ENCODE measurements at places on chromosomes 2 and 18.
A peak's percentile ranks its signal among the peaks of the same experiment; 100 is the strongest.

GRCh38 chr2:66667301-66667700, 232.4 kb downstream of the MEIS1 start:
- no peak for DNase-seq

- no peak for DNase-seq
Observed at GRCh38 chr18:60146220-60146960, 226.2 kb downstream of the MC4R start.

DNA sequence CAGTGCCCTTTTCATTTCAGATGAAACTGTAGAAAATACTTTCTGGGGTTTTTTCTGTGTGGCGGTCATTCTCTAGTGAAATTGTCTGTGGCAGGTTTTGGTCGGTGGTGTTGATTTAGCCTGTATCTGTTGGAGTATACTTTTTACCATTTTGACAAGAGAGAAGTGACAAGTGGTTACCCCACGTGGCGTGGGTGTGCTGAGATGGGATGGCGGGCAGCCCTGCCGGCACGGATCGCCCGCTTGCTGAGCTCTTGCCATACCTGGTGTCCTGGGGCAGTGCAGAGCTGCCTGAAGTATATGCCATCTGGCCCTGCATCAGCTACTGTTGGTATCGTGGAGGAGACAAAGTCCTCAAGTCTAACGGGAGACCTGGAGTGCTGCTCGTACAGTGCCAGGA, 64.1 kb downstream of the MRPS9 start:
- DNase-seq, result no peak

DNA sequence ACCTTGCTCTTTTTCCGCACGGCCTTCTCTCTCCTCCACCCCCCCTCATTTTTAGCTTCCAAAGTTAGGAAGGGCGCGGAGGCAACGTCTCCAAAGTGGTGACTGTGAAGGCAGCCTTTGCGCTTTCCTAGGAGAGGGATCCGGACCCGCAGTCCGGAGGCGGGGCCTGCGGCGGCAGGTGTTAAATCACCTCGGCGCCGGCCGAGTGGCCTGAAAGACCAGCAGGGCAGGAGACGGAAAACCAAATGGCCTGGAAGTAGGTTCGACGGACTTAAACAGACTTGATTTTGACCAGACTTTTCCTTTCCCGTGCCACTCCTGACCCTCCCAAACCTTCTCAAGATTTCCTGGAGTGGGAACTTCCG, 615 bp downstream of the GORASP2 start:
- DNase-seq, result peak; percentile 54

GRCh38 chr2:188824125-188824524, 150.0 kb upstream of the COL3A1 start:
- no peak for DNase-seq

DNA sequence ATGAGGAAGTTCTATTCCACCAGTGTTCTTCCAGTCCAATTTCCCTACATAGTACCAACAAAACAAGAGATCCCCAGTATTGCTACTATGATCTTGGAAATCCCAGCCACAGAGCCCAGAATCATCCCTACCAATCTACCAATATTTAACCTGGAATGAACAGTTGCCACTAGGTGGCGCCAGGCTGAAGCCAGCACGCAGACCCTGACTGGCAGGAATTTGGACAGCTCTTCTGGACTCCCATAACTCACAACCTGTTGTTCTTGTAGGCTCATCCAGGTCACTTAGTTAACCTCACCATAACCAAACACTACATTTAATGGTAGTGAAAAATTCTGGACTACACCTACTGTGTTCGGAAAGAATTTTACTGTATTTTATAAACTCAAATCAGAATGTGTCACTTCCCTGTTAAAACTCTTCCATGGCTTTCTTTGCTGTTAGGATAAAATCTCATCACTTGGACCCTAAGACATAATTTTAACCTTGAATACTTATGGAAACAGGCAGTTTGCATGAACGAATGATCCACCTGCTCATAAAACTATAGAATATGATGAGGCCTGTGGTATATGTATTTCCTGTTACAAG, 59.8 kb upstream of the SLC38A11 start:
- DNase-seq, result peak; percentile 54

DNA sequence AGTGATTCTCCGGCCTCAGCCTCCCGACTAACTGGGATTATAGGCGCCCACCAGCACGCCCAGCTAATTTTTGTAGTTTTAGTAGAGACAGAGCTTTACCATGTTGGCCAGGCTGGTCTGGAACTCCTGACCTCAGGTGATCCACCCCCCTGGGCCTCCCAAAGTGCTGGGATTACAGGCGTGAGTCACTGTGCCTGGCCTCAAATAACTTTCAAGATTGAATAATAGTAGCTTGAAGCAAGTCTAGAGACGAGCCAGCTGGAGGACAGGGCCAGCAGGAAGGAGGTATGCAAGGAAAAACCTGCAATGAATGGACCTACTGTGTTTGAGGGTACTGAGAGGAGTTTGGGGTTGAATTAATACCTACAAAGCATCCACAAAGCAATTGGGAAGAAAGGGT, 87.5 kb downstream of the MSH2 start:
- no peak for DNase-seq

DNA sequence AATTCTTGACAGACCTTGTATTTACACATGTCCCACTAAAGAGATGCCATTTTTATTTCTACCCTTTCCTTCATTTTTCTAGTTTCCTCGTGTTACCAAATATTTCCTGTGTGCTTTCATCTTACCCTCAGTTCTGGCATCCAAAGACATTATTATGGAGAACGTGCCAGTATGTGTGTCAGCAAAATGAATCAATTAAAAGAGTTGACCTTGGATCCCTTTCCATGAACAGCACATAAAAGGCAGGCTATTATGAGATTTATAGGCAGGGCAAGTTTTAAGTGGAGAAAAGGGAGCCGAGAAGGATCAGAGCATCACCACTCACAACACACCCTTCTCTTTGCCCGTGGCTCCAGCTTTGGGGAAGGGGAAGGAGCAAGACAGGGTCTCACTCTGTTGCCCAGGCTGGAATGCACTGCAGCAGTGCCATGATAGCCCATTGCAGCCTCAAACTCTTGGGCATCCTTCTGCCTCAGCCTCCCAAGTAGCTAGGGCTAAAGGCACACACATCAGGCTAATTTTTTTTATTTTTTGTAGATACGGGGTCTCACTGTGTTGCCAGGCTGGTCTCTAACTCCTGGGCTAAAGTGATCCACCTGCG, 149.9 kb downstream of the GFPT1 start:
- DNase-seq, result no peak
